ENCODE measurements at places on chromosomes 2 and 18. TPM values are rescaled to one million over a fixed set of nuclear protein-coding genes. Genes with fewer than 3 reads are reported as not detected.
A peak's percentile ranks its signal among the peaks of the same experiment; 100 is the strongest.

BOLL gene
- polyA plus RNA-seq: not detected

DNA sequence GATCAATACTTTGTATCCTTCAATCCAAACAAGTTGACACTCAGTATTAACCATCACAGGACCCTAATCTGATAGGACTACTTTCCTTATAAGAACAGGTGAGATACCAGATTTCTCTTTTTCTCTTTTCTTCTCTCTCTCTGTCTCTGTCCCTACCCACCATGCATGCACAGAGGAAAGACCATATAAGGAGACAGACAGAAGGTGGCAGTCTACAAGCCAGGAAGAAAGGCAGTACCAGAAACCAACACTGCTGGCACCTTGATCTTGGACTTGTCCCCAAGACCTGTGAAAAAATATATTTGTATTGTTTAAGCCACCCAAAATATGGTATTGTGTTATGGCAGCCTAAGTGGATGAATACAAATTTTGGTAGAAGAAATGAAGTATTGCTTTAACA, 156.2 kb upstream of the KCNH7 start:
- no peak for DNase-seq

GRCh38 chr2:173819852-173820251, 145.3 kb downstream of the SP3 start:
- no peak for DNase-seq

DNA sequence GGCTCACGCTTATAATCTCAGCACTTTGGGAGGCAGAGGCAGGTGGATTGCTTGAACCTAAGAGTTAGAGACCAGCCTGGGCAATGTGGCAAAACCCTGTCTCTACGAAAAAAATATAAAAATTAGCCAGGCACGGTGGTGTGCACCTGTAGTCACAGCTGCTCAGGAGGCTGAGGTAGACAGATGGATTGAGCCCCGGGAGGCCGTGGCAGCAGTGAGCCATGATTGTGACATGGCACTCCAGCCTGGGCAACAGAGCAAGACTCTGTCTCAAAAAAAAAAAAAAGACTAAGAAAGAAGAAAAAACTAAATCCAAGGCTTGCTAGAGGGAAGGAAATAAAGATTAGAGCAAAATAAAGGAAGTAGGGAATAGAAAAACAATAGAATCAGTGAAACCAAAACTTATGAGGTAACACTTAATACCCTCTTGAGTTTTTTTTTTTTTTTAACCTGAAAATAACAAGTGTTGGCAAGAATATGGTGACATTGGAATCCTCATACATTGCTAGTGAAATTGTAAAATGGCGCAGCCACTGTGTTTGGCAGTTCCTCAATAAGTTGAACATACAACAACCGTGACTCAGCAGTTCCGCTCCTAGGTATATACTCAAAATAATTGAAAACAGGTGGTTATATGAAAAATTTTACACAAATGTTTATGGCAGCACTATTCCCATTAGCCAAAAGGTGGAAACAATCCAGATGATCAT, 85.2 kb downstream of the EML4 start:
- DNase-seq: no peak

ZNF236 gene
- 1.1 TPM for polyA plus RNA-seq

- DNase-seq: no peak
Measured at GRCh38 chr2:216890138-216890537, 30.3 kb upstream of the TNP1 start.

- DNase-seq: no peak
Measured at GRCh38 chr2:28978606-28979005, 2.5 kb upstream of the TOGARAM2 start.

GRCh38 chr2:59734743-59735142, 818.7 kb downstream of the BCL11A start:
- no peak for DNase-seq

GRCh38 chr18:58201733-58202730, 158.0 kb downstream of the NEDD4L start:
- peak; percentile 69 for DNase-seq

DNA sequence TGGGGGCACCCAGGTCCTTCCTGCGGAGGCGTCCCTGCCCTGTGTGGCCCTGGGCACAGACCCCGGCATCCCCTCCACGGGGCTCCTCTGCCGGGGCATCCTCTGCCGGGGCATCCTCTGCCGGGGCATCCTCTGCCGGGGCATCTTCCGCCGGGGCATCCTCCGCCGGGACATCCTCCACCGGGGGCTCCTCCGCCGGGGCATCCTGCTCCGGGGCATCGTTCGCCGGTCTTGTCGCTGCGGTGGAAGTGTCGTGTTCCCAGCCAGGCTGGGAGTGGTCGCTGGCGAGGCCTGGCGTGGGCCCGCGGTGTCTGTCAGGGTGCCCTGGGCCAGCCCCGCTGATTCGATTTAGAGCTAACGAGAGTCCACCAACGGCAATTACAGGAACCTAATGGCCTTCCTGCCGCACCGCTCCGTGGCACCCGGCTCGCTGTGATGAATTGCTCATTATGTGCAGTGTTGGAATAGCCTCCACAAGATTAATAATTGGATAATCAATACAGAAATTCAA, 115.1 kb downstream of the NFATC1 start:
- DNase-seq: no peak

UGT1A8 gene
- 30.0 TPM for polyA plus RNA-seq

GRCh38 chr2:191552066-191552465, 125.9 kb upstream of the NABP1 start:
- no peak for DNase-seq

DNA sequence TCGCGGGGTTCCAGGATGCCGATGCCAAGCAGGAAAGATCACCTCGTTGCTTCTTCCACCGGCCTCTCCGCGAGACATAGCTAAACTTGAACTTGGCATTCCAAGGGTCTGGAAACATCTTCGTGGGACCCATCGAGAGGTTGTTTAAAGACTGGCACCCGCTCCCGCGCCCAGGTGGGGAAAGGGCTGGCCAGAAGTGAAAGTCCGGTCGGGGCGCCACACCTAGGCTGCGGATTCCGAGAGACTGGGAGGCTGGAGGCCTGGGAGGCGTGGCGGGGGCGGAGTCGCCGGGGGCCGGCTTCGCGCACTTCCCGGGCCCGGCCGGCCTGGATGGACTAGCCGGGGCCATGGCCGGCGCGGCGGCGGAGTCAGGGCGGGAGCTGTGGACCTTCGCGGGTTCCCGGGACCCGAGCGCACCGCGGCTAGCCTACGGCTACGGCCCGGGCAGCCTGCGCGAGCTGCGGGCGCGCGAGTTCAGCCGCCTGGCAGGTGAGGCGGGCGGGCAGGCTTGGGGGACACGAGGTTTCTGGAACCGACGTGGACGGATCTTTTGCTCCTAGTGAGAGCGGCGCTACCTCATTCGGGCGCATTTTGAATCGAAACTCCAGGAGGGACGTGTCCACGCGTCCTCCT, at the start of gene MOCOS:
MOCOS (plus strand) TSS at position 305 of the 633 bp plus-strand sequence; CDS start at position 348, 43 bp downstream.
- DNase-seq: peak; percentile 92

DNA sequence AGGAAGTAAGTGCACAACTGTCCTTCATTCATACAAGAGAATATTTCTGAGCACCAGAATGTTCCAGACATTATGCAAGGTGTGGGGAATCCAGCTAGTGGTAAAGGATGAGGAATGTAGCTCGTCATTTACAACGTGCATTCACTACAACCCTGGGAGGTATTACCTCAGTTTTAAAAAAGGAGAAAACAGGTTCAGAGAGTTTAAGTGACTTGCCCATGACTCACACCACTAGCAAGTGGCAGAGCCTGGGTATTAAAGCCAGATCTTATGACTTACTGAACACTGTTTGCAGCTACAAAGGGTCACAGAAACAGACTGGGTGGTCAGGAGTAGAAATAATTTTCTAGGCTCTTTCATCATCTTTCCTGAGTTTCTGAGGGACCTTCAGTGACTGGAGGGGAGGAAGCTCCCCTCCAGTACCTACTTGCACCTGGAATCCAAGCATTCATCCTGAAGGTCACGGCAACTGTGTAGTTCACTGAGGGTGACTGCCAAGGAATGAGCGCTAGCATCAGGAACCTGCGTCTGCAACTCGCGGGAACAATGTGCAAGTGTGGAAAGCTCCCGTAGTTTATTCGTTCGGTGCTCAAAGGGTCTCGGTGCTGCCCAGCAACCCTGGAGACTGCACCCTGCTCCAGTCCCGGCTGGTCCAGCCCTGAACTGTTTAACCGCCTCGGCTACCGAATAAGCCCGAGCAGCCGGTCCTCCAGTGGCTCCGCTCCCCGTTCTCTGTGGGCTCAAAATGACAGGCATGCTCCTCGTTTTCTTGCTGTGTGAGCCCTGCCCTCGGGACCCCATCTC, 647 bp downstream of the CCDC121 start:
- no peak for DNase-seq

DNA sequence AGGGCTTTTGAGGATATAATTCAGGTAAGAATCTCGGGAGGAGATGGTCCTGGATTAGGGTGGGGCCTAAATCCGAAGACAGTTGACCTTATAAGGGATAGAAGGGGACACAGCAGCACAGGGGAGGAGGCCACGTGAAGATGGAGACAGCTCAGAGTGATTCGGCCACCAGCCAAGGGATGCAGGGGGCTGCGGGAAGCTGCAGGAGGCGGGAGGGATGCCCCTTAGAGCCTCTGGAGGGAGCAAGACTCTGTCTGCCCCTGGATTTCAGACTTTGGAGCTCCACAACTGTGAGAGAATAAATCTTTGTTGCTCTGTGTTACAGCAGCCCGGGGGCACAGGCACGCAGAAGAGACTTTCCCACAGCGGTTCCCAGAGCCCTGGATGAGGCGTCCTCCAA, 143.7 kb downstream of the ASB1 start:
- no peak for DNase-seq

DNA sequence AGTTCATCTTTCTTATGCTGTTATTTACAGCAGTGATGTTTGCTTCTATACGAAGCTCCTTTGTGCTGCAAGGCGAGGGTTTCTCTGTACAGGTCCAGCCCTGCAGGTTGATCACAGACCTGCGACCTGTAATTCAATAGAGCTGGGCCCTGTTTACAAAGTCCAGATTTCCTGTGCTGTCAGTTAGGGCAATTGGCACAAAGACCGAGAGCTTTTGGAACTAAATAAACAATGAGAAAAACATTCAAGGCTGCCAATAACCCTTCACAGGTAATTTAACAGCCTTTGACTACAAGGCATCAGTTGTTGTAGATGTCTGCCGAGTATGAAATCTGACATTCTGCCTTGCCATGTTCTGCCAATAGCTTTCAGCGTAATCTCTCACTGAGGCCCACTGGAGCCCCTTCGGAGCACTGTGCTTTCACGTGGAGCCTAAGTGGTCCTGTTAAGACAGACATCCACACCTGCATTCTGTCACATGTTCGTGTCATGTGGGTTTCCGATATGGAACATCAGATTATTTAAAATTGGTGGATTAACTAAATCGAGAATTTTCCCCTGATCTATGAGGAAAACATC, 232.5 kb downstream of the PTGR3 start:
- no peak for DNase-seq

NAB1 gene
- 10.4 TPM for polyA plus RNA-seq

CABLES1 gene
- polyA plus RNA-seq: 7.6 TPM

DNA sequence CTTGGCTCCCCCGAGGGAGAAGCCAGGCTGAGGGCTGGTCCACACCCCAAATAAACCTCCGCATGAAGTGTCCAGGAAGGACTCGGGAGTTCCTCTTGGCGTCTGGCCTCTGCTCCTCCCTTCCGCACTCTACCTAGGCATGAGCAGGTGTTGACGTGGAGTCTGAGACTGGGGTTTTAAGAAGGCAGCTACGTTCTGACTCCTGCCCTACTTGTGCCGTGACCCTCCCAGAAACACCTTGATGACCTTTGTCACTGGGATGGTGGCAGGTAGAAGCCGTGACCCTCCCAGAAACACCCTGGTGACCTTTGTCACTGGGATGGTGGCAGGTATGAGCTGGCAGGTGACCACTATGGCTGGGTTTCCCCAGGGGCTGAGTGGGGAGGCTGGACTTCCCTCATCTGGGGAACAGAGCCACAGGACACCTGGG, 54.8 kb downstream of the HS6ST1 start:
- DNase-seq: no peak

ALK gene
- not detected for polyA plus RNA-seq

SKOR2 gene
- polyA plus RNA-seq: not detected

- DNase-seq: peak; percentile 20
Measured at GRCh38 chr2:165804719-165805118, 10.7 kb upstream of the GALNT3 start.

WDCP gene
- 2.9 TPM for polyA plus RNA-seq

COLEC12 gene
- 1.3 TPM for polyA plus RNA-seq

- no peak for DNase-seq
Measured at GRCh38 chr2:215188078-215188477, 49.7 kb upstream of the ABCA12 start.

DNA sequence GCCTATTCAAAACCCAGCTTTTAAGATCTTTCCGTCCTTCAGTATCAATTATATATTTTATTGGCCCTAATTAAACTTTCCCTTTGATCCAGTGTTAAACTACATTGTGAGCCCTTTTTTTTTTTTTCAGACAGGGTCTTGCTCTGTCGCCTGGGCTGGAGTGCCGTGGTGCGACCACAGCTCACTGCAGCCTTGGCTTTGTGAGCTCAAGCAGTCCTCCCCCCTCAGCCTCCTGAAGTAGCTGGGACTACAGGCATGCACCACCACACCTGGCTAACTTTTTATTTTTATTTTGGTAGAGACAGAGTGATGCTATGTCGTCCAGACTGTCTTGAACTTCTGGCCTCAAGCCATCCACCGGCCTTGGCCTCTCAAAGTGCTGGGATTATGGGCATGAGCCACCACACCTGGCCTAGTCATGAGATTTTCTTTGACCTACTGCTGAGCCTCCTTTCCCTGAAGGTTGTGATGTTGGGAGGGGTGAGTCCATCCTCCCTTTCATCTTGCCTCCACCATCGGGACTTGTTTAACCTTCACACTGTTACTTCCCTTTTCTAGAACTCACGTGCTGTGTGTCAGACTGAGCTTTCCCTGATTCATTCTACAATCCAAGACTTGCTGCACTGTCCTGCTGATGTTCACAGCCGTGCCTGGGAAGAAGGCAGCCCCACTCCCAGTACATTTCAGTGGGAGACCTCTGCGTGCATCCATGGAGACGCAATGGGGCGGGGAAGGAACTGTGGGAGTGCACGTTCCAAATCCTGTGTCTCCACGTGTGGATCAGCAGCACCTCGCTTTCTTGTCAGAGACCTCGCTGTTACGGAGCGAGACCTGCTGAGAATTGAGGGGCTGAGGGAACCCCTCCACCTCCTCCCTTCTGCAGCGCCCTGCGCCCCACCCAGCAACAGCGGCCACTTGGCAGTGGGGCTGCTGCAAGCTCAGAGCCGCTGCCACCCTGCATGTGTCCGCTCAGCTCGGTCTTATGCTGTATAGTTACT, 10.8 kb downstream of the OXER1 start:
- DNase-seq: no peak

DNA sequence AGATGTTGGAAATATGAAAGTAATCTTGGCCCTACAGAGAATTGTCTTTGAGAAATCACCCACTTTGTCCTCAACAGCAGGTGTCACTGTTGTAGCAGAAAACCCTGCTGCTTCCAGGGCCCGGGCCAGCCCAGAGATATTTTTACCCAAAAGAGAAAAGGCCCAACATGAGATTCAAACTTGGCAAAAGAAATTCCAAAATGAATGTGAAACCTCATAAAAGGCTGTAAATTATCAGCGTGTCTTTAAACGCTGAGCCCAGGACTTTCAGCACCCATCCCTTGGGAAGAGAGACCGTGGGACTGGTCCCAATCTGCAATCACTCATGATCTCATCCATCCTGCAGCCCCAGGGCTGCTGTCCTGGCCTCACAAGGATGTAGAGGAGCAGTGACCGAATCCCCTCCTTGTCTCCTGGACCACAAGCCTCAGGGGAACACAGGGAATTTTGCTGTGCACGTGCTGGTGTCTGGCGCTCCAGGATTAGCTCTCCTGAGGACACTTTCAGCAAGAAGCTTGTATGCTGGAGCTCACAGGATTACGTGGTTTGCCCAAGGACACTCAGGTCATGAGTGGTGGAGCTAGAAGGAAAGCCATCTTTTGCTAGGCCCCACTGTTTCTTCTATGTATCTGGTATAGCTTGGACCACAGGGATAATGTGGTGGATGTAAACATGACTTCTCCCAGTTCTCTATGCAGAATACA, 202.1 kb downstream of the RNF144A start:
- DNase-seq: peak; percentile 56

- no peak for DNase-seq
Measured at GRCh38 chr2:237615631-237616249, 11.6 kb upstream of the LRRFIP1 start.
